ENCODE measurements at places on chromosomes 11 and 22.
A peak's percentile ranks its signal among the peaks of the same experiment; 100 is the strongest.

DNA sequence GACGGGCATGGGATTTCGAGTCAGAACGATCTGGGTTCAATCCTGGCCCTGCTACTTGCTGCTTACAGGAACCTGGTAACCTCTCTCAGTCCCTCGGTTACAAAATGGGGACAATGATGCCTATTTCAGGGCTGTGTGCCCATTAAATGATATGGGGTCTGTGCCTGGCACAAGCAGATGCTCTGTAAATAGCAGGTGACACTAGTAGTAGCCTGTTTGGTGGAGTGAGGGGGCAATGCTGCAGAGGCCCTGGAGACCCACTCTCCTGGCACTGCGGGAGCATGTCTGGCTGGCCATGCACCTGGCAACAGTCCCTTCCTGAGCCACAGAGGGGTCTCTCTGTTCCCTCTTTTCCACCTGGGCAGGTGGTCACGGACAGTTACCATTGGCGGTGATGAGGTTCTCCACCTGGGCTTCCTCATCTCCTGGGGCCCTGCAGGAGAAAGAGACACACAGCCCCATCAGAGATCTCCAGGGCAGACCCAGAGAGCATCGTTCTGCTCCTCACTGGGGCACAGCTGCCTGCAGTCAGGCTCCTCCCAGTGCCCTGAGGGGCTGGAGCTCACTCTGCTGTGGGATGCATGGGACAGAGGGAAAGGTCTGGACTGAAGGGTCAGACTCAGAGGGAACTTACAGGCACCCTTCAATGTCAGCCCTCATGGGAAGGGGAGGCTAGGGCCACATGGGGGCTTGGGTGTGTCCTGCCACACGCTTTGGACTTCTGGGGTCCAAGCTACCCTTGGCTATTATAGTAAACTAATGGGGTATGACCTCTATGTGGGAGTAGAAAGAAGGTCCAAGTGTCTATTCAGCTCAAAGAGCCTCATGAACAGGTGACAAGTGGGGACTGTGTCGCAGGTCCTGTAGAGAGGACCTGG, 15.6 kb upstream of the FXYD2 start:
- DNase-seq, result no peak

- DNase-seq, result no peak
Measured at GRCh38 chr22:50396751-50397370, 53.7 kb downstream of the PPP6R2 start.

DNA sequence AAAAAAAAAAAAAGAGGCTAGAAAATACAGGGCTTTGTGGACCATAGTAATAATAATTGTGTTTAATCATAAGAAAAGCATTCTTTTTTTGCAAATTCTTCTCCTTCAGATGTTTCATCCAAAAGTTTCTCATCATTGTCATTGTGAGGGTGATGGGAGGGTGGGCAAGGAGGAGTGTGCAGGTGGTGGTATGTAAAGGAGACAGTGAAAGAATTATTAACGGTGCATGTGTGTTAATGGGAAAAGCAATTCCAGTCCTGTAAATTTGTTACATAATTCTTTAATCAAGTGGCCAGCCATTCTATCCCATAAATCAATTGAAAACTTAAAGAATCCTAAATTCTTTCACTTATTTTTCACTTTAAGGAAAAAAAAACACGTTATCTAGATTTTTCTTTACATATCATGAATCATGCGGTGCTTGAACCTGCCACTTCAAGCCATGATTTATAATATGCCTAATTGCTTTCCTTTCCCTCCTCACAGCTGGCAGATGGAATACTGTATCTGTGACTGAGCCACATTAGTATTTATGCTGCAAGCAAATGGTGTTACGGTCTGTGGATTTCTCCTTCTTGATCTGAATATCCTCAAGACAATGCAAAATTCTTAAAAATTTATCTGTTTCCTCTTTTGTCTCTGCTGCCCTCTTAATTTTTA, 318.5 kb downstream of the JRKL start:
- DNase-seq, result no peak

DNA sequence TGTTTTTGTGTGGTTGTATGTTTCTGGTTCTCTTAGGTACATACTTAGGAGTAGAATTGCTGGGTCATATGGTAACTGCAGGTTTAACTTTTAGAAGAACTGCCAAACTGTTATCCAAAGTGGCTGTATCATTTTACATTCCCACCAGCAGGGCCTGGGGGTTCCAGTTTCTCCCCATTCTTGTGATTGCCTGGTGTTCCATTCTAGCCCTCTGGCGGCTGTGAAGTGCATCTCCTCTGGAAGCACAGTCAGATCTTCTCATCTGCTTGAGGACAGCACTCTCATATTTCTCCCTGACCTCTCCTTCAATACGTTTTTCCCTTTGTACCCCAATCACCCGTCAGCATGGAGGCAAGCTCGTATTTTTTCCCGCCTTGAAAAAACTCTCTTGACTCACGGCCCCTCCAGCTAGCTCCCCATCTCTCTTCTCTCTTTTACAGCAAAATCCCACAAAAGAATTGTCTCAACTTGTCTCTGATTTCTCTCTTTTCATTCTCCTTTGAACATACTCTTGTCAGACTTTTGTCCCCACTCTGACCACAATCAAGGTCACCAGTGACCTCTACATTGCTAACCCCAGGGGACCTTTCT, 56.8 kb upstream of the THY1 start:
- peak; percentile 70 for DNase-seq

GRCh38 chr11:60842668-60843600, 1.0 kb downstream of the CCDC86 start:
- no peak for DNase-seq

- DNase-seq, result no peak
Measured at GRCh38 chr11:6268820-6269219, 9.2 kb downstream of the CCKBR start.

DNA sequence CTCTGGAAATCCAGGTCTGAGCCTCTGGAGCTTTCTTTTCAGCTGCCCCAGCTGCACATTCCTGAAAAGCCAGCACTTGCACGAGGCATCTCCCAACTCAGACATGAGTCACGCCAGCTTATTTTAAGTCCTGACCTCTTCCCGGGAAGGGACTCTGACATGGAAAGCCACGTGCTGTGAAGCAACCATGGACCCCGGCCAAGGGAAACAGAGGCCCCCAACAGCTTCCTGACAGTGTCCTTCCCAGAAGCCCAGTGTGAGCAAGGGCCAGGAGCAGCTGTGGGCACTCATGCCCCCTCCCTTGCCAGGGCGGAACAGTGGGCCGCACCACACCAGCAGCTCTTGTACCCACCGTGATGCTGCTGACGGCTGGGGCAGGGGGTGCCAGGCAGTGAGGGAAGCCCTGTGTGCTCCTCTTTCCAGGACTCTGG, 118.8 kb upstream of the CADM1 start:
- DNase-seq, result peak; percentile 78

- DNase-seq, result peak; percentile 70
Measured at GRCh38 chr22:42964994-42965699, 49.8 kb downstream of the PACSIN2 start.

DNA sequence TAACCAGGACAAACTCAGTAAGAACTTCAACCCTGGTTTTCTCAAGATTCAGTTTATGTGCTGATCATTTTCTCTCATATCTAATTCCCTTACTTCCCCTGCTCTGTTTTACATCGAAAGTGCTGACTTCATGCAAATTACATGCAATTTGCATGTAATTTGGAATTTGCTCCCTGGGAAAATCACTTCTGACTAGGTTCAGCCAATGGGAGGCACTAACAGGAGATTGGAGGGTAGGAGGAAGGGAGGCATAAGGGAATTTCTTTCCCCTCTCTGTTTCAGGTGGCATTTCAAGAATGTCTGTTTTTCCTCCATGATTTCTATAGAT, 363.3 kb upstream of the CCDC90B start:
- no peak for DNase-seq

- peak; percentile 79 for DNase-seq
Measured at GRCh38 chr11:128517451-128518230, 69.7 kb downstream of the ETS1 start.

GRCh38 chr11:18394928-18395734, 768 bp downstream of the LDHA start:
- DNase-seq, result peak; percentile 31
